Stimulated activated CD4-positive, alpha-beta T cell treated with anti-CD3 and anti-CD28 coated beads, TNF-alpha, amount 100 ng/mL, for 24 hours (primary cell): ENCODE measurements at places on chromosomes 4 and X.

GRCh38 chr4:138734746-138735145 is 280.8 kb upstream of the NOCT start:
- no peak for DNase-seq

GRCh38 chr4:112939901-112940300 is 109.6 kb upstream of the ANK2 start:
- DNase-seq: no peak

DNA sequence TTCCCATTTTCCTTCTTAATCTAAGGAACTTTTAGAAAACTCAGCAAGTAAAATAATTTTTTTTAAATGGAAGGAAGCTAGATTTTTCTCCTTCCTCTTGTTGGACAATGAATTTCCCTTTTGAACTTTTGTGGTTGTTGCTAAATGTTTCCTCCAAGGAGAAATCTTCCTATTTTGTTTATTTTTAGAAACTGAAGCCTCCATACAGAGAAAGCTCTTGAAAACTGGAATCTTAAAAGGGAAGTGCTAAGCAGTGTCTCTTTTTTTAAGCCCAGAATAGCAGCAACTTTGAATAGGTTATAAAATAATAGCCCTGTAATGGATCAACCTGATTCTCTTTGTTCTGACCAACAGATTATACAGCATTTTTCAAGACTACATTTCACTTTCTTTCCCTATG is 15.1 kb upstream of the DCLK2 start:
- DNase-seq: no peak

- no peak for DNase-seq
These were observed 26.0 kb upstream of the IQCM start for GRCh38 chr4:149841686-149842085.

GRCh38 chr4:110898290-110898689 is 275.4 kb upstream of the PITX2 start:
- no peak for DNase-seq

- no peak for DNase-seq
These were observed 682.0 kb downstream of the KCTD8 start for GRCh38 chr4:43766648-43767047.

- no peak for DNase-seq
These were observed 424.5 kb upstream of the NR3C2 start for GRCh38 chr4:148866666-148867065.

DNA sequence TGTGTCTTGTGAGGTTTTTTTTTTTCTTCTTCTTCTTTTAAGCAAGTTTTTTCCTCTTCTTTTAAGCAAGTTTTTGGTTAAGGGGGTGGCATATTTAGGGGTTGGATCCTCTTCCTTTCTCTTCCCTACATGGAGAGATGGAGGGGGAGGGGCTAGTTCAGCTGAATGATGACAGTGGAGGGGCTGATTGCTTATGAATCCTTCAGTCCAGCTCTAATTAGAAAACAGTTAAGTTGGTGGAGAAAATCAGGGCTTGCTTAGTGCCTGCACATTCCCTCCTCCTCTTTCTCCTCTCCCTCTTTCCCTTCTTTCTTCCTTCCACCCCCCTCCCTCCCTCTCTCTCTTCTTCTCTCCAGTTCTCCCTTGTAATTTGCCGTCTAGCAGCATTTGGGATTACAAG is 4.4 kb upstream of the HAND2 start:
- DNase-seq: no peak

DNA sequence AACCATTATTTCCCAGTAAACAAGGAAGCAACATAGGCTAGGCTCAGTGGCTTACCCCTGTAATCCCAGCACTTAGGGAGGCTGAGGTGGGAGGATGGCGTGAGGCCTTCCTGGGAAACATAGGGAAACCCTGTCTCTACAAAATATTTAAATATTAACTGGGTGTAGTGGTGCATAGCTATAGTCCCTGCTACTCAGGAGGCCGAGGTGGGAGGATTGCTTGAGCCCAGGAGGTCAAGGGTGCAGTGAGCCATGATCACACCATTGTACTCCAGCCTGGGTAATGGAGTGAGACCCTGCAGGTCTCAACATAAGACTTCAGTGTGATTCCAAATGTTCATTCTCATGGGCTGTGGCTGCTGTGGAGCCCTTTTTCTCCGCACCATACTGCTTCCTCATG is 34.9 kb downstream of the FHDC1 start:
- DNase-seq: no peak

DNA sequence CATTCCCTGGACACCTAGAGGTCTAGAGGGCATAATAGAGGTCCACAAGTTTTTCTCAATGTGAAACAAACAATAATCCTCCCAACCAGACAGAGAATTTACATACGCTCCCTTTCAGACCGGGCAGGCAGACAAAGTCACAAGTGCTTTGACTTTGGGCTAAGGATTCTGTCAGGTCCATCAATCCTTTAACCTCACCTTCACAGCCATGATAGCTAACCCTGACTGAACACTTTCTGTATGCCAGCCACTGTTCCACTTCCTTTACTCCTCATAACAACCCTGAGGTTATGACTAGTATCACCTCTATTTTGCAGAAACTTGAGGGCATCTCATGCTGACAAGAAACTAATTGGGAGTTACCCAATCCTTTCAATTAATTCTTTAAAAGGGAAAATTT is 118.8 kb upstream of the AFF2 start:
- no peak for DNase-seq

- DNase-seq: no peak
These were observed 1091.0 kb downstream of the C4orf33 start for GRCh38 chr4:130186931-130187330.

DNA sequence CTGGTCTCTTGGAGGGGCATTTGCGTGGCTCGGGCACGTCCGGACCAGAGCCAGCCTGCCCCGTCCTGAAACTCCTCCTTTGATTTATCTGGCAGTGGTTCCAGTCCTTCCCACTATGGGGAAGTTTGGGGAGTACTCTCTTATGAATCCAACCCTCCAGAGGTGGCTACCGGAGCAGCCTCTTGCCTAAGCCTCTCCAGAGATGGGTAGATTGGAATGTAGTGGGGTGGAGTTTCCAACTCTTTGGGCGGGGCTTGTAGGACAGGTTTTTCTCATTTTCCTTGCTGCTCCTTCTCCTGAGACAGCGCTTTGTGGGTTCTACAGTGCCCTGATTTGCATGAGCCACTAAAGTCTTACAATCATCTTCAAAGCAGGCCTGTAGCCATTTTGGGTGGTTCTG is 60.1 kb upstream of the XAGE1B start:
- DNase-seq: no peak

- no peak for DNase-seq
These were observed 836.5 kb upstream of the HTR2C start for GRCh38 chrX:113747274-113747973.

DNA sequence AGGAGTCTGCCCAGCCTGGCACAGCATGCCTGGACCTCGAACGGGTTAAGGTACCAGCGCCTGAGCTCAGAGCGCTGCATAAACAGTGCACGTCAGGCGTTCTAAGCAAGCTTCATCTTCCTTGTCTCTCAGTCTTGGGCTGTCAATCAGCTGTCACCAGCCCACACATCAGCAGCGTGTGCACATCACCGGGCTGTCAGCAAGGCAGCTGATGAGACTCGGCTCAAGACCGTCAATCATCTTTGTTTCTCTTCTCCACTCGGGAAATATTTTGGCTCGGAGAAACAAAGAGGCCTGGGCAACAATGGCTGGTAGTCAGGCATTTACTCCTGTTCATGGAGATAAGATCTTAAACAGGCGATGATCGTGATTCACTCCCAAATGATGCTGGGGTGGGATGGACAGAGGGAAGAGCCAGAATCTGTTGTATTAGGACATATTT is 141.3 kb downstream of the LDB2 start:
- no peak for DNase-seq

DNA sequence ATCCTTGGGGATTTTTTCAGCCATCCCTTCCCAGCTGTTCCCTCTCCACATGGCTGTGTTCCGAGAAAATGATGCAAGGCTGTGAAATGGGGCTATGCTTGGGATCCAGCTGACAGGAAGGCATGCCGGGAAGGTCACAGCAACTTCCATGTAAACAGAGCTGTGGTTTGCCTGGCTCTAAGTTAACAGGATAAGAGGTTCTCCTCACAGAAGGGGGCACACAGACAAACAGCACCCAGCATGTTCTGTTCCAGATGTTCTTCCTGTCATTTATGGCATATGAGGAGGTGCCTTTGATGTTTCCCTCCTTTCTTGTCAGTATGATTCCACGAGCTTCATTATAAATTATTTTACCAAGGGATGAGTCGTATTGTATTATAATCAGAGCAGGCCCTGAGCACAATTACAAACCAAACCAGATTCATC is 220.7 kb downstream of the ANTXR2 start:
- no peak for DNase-seq

GRCh38 chrX:38937926-38938325 is 136.7 kb downstream of the MID1IP1 start:
- DNase-seq: no peak

DNA sequence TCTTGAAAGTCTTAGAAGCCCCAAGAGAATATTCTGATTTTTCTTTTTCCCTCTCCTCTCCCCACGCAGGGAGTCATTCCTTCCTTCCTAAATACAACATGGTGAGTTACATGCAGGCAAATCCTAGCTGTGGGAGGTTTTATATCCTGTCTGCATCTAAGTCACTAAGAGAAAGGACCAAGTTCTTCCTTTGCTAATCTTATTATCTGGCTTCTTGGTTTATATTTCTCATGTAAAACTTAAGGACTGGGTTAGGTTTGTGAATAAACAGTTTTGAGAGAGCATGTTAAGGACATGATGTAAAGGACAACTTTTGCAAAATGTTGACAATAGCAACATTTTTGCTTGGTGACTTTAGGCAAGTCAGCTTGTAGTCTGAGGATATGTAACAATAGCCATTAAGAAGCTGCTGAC is 5.1 kb upstream of the CXCL9 start:
- no peak for DNase-seq

DNA sequence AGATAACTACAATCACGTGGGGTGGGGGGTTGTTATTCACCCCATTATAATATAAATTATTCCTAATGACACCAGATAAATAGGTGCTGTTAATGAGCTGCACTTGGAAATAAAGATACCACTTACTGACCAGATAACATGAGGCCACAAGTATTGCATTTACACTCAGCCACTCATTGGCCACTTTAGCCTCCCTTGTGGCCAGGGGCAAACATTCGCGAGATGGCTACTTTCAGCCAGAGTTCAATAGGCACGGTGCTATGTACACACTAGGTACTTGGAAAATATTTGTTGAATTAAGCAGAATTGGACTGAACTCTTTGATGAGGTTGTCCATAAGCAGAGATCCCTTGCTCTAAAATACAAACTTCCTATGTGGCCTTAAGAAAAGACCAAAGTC is 713.7 kb upstream of the TENM3 start:
- DNase-seq: no peak

DNA sequence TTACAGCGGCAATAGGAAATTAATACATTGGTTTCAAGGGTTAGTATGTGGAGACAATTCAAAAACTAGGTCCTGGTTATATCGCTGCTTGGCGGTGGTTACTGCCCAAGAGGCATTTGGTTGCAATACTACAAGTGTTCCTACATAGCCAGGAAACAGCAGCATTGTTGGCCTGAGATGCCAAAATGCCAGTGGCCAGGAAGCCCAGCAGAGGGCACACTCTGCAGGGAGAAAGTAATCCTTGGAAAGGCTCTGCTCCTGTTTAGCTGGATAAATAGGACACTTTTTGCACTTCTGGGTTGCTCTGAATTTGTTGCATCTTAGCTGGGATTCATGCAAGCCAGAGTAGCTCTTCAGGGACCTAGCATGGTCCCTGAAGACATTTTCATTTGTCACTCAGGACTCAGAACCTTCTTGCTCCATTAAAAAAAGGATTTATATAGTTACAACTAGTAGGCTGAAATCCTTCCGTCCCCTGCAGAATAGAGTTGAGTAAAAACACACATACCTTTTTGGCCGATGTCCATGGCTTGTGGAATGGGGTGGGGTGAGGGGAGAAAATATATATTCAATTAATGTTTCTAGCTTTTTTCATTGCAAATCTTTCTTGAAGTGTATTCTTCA is 8.1 kb upstream of the GPR119 start:
- no peak for DNase-seq

GRCh38 chrX:81586096-81586495 is 384.2 kb downstream of the SH3BGRL start:
- DNase-seq: no peak

GRCh38 chrX:75061701-75062100 is 94.4 kb downstream of the ABCB7 start:
- no peak for DNase-seq

DNA sequence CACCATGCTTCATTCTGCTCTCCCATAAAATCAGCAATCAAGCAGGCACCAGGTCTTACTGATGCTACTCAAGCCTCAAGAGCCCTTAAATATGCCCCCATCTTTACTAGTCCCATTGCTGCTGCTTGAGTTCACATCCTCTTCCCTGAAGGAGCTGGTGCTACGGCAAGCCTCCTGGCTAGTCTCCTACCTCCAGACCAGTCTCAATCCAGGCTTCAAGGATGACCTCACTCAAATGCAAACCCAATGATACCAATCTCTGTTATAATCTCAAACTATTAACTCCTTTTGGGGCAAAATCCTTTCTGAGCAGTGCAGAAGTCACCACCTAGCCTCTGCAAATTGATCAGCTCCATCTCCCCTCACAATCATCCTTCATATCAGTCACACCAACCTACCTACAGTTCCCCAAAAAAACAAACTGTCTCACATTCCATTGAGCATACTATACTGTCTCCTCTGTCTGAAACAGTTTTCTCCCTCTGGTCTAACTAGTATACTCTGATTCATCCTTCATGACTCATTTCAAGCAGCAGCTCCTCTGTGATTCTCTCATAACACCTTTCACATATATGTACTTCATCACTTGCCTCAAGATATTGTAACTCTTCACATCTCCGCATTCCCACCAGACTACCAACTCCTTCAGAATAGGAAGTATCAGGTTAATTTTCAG is 30.0 kb downstream of the PAPSS1 start:
- DNase-seq: no peak

DNA sequence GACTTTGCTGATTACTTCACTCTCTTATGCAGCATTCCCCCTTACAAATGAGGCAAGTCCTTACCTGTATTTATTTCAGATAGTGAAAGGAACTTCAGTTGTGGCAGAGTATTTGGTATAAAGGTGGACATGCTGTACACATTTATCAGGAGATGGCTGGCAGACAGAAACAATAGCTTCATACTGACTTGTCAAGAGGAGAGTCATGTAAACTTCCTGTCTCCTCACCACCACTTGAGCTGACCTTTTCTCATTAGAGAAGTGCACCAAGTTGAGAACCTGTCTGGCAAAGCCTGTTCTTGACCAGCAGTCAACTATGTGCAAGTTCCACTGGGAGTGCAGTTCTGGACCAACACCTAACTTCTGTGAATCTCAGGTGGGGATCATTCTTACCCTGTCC is 80.8 kb downstream of the LARP1B start:
- DNase-seq: no peak

DNA sequence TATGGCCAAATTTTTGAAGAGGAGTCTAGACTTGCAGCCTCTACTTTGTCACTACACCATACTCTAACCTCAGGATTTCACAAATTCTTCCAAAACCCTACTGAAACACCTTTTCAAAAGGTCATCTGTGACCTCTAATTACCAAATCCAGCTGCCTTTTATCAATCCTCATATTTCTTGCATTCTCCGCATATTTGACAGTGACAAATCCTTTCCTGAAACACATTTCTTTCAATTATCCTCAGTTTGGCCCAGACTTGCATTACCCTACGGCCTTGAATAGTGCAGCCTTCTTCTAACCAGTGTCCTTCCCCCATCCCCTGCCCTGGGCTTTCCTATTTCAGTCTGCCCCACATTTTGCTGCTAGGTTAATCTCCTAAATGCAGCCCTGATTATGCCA is 25.5 kb downstream of the MID2 start:
- no peak for DNase-seq
